Head of caudate nucleus (tissue), 42 donors: ENCODE measurements at places on chromosomes 12 and 14.
A peak's percentile ranks its signal among the peaks of the same experiment; 100 is the strongest.

DNA sequence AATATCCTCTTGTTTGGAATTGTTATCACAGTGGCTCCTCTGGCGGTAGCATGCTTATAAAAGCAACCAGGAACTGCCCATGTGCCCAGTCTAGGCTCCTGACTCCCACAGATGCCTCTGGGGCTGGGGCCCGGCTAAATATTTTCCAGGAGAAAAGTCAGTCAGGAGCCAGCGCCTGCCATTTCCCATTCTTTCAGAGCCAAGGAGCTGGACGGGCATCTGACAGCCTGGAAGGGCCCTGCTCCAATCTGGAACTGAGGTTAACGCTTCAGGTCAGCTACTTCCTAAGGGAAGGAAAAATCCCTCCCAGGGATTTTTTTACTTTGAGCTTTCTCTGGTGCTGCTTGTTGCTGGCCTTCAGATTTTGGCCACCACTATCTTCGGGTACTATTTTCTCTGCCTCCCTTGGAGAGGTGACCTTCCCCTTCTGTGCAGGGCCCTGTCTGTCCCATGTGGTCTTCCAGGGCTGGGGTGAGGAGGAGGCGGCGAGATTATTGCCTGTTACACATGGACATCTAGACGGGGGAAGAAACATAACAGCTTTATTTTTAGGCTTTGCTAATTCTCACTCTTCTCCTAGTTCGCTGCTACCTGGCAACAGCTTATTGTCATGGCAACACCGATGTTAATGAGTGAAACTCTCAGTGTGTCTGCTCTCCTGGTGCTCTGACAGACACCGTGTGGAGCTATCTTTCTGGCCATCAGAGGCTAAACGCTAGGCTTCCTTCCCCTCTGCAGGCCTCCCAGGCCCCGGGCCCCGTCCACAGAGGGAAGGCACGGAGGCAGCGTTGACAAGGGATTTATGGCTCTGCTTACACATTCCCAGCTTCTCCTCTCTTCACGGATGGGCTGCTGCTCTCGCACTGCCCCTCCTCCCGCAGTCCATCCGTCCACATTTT lies 160.4 kb downstream of the CACNA1C start:
- peak; percentile 68 for DNase-seq

DNA sequence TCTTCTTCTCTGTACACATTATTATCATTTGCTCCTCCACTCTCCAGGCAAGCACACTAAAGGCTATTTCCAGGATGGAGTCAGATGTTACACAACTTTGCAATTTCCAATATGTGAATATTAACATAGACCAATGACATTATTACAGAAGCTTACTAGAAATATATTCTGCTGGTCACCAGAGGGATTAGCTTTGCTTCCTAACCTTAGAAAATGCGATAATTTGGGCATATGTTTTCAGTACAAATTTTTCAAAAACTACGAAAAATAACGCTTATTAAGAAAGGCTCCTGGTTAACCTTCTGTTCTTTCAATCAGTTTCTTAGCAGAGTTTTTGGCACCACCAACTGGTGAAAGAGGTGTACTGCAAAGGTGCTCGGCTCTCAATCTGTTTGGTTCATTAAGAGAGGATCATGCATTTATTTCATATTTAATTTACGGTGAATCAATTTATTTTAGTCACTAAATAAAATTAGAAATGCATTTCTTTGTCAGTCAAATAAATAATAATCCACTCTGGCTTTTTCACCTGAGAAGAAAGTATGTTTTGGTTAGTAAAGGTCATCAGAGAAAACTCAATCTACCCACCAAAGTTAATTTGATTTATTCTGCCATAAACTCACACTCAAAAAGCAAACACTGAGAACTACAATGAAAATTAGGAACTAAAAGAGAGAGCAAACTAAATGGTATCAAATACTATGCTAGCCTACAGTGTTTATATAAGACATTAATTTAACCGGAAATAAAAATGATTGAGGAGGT lies 39.2 kb downstream of the EFCAB11 start:
- peak; percentile 79 for DNase-seq

- DNase-seq = no peak
These were observed 4.5 kb downstream of the ALKBH2 start for GRCh38 chr12:109088818-109089217.

GRCh38 chr12:47903151-47903611 lies 1.6 kb downstream of the VDR start:
- DNase-seq = no peak

DNA sequence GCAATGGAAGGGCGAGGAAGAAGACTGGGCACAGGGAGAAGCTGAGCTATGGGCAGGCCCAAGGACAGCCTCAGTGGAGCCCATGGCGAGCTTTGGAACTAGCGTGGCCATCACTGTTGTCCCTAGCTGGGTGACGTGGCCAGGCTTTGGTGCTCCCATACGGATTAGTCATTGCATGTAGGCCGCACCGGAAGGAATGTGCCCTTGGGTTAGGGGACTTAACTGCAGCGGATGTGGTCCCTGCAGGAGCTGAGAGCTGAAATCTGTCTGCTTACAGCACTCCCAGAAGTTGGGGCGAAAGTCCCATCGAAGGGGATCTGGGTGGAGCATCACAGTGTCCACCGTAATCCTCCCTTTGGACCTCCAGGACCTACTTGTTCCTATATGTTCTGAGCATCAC lies 133.7 kb downstream of the PAPOLA start:
- no peak for DNase-seq

- DNase-seq = no peak
These were observed 12.2 kb downstream of the CTDSP2 start for GRCh38 chr12:57834086-57834876.
